NCI-H2081 treated with DMSO at 0.1 percent for 48 hours (cell line): ENCODE measurements at places on chromosomes 1 and 21.

DNA sequence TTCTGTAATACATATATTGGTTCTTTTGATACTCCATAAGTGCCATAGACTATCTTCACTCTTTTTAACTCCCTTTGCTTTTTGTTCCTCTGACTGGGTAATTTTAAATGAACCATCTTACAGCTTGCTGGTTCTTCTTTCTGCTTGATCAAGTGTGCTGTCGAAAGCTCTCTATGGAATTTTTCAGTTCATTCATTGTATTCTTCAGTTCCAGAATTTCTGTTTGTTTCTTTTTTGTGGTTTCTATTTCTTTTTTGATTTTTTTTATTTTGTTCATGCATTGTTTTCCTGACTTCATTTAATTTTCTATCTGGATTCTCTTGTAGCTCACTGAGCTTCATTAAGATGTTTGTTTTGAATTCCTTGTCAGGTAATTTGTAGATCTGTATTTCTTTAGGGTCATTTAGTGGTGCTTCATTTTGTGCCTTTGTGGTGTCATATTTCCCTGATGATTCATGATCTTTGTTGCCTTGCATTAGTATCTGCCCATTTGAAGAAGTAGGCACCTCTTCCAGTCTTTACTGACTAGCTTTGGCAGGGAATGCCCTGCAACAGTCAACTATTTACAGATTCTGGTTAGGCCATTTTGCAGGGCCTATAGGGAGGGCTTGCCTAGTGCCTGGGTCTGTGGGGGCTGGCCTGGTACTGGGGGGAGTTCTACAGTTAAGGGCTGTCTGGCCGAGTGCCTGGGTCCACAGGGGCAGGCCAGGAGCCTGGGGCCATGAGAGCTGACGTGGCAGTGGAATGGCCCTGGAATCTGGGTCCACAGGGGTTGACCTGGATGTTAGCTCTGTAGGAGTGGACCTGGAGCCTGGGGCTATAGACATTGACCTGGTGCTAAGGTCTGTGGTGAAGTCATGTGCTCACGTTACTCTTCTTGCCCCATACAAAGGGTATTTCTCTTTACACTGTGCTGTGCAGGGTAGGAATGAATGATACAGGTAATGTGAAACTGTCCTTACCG lies 89.7 kb downstream of the MAGI3 start:
- no peak for DNase-seq

DNA sequence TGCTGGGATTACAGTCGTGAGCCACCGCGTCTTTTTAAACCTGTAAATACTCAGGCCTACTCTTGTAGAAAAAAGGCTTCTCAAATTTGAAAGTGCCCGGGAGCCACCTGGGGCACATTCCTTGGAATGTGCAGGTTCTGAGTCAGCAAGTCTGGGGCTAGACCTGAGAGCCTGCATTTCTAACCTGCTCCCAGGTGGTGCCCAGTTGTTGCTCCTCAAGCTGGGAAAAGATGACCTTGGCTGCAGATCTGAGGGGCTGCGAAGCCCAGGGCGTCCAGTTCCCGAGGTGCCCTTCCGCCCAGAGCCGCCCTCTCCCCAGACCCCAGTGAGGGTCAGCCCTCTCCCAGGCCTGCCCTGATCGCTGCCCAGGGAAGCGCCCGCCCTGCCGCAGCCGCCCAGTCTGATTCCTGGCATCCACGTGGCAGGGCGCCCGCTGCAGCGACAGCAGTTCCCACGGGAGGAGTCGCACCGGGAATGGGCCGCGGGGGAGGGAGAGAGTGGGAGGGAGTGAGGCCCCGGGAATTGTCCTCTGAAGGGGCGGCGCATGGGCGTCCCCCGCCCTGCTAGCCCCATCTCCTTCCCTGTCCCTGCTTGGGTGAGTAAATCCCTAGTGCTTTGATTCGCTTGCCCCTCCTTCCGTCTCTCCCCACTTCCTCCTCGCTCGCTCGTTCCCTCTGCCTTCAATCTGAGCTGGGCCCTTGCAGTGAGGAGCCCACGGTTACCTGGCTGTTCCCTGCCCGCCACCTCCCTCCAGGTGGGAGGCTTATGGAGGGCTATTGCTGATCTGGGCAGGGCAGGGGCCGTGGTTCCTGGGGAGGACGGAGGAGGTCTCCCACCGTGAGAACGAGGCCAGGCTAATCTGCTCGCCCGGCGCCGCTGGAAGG lies 18.8 kb upstream of the TENT5B start:
- no peak for DNase-seq

DNA sequence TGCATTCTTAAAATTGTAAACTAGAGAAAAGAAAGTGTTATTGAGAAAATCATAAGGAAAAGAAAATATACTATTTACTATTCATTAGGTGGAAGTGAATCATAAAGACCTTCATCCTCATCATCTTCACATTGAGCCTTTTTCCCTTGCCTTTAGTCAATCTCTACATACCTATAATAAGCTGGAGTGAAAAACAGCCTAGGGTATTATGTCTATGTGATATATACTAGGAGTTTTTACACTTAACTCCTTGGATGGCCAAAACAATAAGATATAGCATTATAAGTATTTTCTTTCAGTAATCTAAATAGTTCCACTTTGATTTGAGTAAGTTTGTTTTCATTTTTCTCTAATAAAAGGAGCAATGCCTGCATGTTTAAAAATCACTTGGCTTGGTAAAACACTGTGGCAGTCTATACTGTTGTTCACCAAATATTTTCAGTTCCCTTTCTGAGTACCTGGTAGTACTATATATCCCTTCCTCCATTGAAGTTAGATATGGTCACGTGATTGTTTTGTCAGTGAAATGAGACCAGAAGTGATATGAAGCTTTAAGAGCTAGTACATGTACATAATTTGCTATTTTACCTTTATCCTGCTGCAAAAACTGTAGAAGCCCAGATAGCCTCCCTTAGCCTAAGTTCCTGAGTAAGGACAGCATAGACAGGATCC lies 78.3 kb downstream of the CLEC20A start:
- DNase-seq = no peak

DNA sequence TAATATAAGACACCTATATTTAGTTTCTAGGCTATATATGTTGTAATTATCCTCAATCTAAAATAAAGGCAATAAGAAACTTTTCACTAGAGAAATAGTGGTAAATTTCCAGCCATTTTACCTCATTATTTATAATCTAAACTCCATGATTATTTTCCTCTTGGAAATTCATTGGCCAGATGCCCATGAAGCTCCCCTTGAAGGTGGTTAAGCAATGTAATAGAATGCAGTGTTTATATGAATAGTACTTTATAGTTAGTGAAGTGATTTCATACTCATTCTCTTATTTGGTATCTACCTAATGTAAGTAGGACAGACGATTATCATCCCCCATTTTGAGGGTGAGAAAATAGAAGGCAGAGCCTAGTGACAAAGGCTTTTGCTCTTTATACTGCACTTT lies 26.5 kb downstream of the NFYC start:
- DNase-seq = no peak

DNA sequence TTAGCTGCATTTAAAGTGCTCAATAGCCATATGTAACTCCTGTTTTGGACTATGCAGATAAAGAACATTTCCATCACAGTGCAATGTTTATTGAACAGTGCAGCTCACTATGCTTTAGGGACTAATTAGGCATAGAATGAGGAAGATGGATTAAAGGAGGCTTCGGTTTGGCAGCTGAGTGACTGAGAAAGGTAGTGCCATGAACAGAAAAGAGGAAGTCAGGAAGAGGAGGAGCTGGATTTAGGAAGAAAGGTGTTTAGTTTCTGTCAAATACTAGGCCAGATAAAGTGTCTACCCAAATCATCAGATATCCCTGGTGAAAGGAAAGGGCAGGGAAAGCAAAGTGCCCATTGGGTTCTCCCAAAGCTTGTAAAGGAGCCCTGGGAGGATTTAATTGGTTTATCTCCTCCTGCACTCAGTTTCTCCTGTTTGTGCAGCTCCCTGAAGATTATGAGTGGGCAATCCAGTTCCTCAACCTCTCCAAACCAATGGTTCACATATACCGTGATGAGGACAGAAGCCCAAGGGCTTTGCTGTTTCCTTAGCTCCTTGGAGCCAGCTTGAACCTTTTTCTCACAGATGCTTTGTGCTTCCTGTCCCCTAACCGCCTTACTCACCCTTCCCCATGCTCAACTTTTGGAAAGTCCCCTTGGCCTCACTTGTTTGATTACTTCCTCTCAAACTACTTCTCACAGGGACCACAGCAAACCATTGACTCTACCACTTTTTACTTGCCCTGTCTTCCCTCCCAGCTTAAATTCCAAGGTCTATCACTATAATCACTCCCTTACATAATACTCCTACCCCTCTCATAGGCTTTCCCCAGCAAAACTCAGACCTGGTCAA lies 3.5 kb upstream of the RAP1A start:
- DNase-seq = no peak

DNA sequence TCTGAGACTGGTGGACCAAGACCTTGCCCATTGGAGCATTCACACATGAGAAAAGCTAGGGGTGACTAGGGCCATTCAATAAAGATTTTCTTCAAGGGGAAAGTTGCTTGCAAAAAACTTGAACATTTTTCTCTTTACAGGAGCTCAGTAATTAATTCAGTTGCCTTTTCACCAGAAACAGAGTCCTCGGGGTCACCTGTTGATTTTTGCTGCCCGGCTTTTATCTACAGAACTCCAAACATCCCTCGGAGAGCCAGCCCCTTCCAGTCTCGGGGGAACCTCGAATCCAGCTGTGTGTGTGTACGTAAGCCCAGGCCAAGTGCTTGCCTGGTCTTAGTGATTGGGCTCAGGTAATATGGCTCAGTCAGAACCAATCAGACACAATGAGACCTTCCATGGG lies 47.5 kb downstream of the PCNX2 start:
- no peak for DNase-seq

DNA sequence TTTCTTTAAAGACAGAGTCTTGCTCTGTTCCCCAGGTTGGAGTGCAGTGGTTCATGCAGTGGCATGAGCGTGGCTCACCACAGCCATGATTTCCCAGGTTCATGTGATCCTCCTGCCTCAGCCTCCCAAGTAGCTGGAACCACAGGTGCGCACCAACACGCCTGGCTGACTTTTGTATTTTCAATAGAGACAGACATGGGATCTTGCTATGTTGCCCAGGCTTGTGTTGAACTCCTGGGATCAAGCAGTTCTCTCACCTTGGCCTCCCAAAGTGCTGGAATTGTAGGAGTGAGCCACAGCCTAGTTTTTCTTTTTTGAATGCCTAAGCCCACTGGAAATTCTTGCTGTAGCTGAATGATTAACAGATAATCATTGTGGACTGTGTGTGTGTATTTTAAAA lies 113.5 kb downstream of the RPS6KC1 start:
- no peak for DNase-seq

DNA sequence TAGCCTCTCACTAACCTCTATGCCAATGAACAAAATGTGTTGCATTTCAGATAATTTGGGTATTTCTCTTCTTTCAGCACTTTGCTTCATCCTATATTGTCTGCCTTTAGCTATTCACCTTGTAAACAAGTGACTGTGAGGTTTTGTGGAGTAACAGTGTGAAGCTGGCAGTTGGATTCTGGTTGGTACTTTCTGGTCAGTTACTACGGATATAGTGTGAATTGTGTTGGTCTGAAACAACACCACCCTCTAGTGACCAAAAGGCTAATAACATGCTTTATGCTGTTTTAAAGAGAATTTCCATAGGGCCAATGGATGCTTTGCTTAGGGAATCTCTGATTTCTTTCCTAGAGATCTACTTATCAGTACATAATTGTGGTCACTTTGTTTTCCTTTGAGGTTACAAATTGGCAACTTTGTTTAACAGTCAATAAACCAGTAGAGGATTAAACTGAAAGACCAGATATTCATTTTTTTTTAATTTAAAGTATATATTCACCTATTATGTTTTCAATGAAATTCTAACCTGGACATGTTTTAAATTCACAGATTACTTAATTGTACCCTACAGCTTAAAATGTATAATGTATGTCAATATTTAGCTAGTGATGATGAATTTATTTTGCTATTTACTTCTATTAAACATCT lies 2.5 kb upstream of the PTGER3 start:
- no peak for DNase-seq

GRCh38 chr1:83857103-83857502 lies 141.8 kb downstream of the TTLL7 start:
- DNase-seq = no peak

GRCh38 chr1:2489615-2490014 lies 13.5 kb downstream of the PLCH2 start:
- DNase-seq = no peak
